Activated T-helper 1 cell treated with Interleukin-2 at 50 U/mL for 16 hours (primary cell): ENCODE measurements at places on chromosomes 13 and 19.

DNA sequence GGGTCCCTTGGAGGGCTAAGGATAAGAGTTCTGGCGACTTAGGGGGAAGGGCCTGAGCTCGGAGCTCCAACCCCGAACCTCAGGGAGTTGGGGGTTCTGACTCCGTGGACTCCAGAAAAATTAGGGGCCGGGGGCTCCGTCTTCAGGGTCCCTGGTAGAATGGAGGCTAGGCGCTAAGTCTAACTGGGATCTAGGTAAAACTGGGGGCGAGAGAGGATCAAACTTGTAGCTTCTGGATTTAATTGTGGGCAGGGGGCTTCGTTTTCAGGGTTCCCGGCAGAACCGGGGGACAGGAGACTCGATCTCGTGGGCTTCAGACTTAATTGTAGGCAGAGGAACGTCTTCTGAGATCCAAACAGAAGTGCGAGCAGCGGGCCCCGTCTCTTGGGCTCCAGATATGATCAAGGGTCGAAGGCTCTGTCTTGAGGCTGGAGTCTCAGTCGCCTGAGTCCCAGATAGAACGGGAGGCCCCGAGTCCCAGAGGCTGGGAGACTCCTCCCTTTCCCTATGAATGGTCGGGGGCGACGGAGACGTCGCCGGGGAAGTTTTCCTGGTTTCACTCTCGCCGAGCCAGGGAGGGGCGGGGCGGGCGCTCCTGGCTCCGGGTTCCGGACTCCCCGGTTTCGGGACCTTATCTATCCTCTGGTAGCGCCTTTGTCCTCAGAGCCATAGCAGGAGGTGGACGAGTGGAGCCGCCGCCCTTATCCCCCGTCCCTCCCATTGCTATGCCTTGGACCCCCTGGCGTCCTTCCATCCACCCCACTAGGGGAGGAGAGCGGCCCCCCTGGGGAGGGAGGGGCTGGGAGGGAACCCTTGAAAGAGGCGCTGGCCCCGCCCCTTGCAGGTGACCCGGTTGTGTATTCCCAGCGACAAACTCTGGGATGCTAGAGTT, 1.3 kb downstream of the NECTIN2 start:
- DNase-seq = no peak

- DNase-seq = no peak
Observed at GRCh38 chr13:105342281-105342820, 1193.1 kb downstream of the EFNB2 start.

- DNase-seq = no peak
Observed at GRCh38 chr13:109813663-109814062, 27.3 kb upstream of the IRS2 start.

- DNase-seq = no peak
Observed at GRCh38 chr13:102328909-102329308, 72.9 kb downstream of the FGF14 start.

GRCh38 chr13:44575741-44576350, at the start of gene TSC22D1:
Gene TSC22D1, minus strand, starts transcription at chr13:44576330. Its CDS starts 256 bp downstream, at chr13:44576074.
- peak; percentile 39 for DNase-seq

DNA sequence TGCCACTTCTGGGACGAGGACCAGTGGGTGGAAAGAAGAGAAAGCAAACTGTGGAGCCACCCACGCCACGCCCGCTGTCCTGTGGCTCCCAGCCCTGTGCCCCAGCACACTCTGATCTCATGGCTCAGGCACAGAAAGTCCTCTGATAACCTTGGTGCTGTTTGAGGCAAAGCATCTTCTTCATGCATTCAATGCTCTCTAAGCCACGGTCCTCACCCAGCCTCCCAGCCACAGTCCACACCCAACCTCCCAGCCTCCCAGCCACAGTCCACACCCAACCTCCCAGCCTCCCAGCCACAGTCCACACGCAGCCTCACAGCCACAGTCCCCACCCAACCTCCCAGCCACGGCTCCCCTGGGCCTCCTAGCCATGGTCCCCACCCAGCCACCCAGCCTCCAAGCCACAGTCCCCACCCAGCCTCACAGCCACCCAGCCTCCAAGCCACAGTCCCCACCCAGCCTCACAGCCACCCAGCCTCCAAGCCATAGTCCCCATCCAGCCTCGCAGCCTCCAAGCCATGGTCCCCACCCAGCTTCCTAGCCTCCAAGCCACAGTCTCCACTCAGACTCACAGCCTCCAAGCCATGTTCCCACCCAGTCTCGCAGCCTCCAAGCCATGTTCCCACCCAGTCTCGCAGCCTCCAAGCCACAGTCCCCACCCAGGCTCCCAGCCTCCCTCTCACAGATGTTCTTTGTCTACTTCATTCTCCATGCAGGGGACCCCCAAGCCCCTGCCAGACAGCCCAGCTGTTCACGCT, 74.9 kb downstream of the SOX1 start:
- DNase-seq = no peak

GRCh38 chr19:7678971-7679751, 1.5 kb upstream of the TRAPPC5 start:
- peak; percentile 49 for DNase-seq
